NCI-H1417 treated with DMSO at 0.1 percent for 48 hours (cell line): ENCODE measurements at places on chromosomes 11 and 22.

DNA sequence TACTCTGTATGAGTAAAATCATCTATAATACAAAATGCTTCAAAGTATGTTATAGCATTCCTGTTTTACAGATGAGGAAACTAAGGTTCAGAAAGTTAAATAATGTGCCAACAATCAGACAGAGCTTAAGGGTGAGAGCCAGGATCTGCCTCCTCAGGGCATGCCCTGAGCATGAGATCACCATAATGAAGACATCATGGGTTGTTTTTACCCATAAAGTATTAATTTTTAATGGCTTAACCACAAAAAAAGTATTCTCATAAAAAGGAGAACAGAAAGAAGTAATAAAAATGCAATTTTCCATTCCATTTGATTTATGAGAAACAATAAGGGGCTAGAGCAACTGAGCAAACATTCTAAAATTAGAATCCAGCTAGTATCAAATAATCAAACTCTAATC, 534.3 kb upstream of the ARHGAP42 start:
- DNase-seq = no peak

GRCh38 chr11:122922893-122923292, 40.3 kb downstream of the JHY start:
- DNase-seq = no peak

DNA sequence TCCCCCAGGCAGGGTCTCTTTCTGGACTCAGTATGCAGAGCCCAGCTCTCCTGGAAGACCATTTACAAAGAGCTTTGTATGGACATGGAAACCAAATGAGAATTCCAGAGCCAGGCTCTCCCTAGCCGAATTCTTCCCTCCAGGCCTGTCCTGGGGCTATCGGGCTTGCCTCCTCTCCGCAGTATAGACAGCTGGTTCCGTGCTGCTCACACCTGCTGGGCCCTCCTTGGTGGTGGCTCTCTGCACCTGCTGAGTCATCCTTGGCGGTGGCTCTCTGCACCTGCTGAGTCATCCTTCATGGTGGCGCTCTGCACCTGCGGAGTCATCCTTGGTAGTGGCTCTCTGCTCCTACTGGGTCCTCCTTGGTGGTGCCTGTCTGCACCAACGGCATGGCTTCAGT, 743.5 kb downstream of the BRD1 start:
- DNase-seq = no peak

DNA sequence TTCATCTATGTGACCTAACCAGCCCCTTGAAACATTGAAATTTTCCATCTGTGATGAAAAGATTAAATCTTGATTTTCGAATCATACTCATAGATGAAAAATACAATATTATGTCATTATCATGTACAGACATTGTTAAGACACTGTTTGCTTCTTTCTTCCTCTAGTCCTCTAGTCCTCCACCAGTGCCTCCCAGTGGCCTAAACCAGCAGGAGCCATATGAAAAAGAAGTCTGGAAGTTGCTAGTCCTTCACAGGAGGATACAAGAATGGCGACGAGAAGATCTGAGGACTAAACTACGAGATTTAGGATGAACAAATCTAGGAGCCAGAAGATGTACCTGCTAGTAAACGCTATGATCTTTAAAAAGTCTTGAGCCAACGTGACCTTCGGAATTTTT, 134.1 kb downstream of the SLC17A6 start:
- DNase-seq = no peak

DNA sequence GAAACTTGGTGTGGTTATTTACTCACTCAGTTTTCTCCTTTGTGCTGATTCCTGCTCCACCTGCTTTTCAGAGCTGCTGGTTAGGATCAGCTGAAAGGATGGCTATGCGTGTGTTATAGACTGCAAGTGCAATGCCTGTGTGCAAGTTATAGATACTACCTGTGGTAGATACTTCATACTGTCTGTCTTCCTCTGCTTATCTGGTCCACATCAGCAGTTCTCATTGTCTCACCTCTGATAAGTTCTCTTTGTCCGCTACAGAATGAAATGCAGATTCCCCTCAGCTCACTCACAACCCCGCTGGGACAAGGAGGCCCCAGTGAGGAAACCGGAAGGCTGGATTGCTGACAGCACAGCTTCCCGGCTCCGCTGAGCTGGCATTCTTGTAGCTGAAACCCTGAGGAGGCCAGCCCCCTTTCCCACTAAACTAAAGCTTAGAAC, 37.5 kb upstream of the LYVE1 start:
- no peak for DNase-seq

GRCh38 chr11:86934582-86934900, 20.7 kb downstream of the FZD4 start:
- no peak for DNase-seq

- no peak for DNase-seq
These were observed 69.2 kb upstream of the RRM1 start for GRCh38 chr11:4025248-4025966.

- DNase-seq = no peak
These were observed 645 bp upstream of the GAS2L1 start for GRCh38 chr22:29305836-29306174.

DNA sequence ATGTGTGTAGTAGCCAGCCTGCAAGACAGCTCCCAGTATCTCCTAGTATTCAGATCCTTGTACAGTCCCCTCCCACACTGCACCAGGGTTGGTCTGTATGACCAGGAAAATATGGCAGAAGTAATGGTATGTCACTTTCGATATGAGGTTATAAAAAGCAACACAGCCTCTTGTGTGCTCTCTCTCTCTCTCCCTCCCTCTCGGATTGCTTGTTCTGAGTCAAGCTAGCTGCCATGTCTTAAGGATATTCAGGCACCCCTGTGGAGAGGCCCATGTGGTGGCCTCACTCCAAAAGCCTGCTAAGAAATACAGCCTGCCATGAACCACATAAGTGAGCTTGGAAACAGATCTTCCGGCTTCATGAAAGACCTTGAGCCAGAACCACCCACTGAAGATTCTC, 25.4 kb downstream of the FXYD6 start:
- no peak for DNase-seq
